Pulmonary artery endothelial cell (primary cell): ENCODE measurements at places on chromosomes 12 and 14.

GRCh38 chr12:108241986-108242703, 97.0 kb downstream of the CMKLR1 start:
- no peak for DNase-seq

GRCh38 chr12:64911081-64911480, 86.6 kb downstream of the TBC1D30 start:
- DNase-seq: no peak

DNA sequence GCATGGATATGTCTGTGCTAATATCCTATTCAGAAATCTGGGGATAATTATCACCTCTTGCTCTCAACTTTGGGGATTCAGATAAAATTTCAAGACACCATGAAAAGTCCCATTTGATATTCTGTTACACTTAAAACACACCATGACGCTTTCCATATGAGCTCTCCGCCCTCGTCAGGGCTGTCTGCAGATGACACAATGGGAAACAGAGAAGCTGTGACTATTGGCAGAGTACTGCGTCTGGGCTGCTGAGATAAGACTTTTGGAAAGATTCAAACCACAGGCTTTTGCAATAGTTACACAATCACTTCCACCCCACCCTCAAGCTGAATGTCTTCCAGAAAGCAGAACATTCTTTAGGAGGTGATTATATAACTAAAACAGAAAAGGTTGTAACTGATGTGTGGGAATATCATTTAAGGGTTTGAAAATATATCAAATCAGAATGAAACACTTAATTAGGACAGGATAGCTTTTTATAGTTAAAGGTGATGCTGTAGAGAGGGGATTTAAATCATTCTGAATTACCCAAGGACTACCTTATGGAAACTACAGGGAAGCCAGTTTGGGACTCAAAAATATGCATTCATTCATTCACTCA, 75.3 kb upstream of the TMPO start:
- DNase-seq: peak; percentile 94

GRCh38 chr12:41510470-41510869, 322.4 kb downstream of the PDZRN4 start:
- no peak for DNase-seq

- no peak for DNase-seq
These were observed 2.4 kb upstream of the MEG3 start for GRCh38 chr14:100823413-100824080.

DNA sequence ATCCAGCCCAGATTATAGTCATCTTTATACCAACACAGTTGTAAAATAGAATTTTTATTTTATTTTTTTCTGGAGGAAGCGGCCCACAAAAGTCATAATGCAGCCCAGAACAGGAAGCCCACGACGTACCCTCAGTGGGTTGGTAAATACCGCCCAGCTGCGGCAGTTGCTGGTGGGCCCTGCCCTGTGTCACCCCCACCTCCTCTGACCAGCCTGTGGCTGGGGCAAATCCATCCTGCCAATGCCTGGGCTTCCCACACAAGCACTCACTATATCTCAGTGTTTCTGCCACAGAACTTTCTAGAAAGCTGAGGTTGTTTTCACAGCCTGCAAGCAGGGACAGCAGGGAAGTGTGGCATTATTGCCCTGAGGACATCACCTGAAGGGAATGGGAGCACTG, 171.4 kb upstream of the GSC start:
- no peak for DNase-seq

GRCh38 chr14:66174453-66174891, 311.7 kb upstream of the CCDC196 start:
- no peak for DNase-seq

- DNase-seq: no peak
These were observed 41.3 kb downstream of the HNRNPC start for GRCh38 chr14:21227981-21228380.

DNA sequence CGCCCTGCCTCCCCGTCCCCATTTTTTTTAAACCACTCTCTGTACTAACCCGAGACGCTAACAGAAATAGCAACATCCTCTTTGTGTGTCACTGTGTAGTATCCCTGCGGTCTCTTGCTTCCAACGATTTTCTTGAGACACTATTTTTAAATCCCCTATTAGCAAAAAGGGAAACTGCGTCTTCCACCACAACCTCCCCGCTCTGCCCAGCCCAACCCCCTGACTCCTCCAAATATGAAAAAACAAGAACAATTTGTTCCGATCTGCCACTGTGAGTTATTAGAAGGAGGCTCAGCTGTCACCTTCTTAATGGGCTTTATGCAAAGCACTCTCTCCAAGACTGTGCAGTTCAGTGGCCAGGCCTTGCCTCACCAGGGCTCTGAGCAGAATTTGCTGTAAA, 76.3 kb downstream of the MAP1LC3B2 start:
- DNase-seq: no peak

- no peak for DNase-seq
These were observed 203.1 kb downstream of the CALM1 start for GRCh38 chr14:90599748-90600507.
